Effector memory CD8-positive, alpha-beta T cell (primary cell): ENCODE measurements at places on chromosomes 2 and 18.

DNA sequence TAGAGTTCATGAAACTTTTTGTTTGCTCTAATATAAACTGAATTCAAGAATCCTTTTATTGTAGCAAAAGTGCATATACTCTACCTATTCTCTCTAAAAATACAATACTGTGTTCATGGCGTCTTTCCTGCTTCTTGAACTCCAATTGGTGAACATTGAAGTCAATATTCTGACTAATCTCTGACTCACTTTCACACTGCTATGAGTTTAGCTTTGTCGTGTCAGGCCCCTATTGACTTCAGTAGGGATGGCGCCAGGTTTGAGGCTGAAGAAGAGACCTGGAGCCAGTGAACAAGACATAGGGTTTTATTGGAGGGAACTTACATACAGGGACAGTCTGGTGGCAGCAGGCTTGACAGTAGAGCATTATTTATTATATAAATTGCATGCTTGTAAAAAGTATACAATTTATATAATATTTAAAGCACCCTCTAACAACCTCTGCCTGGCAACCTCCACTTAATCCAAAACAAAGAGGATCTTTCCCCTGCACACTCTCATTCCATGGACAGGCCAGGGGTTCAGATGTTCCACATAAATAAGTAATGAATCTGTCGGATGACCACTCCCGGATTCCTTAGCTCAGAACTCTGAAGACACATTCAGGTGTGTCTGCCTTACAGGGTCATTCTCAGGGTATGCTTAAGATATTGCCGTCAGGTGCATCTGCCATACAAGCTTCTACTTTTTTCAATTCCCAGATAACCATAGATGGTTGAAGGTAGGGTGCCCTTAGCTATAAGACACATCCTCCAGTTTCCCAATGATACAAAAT lies 141.0 kb downstream of the CERS6 start:
- DNase-seq = no peak

DNA sequence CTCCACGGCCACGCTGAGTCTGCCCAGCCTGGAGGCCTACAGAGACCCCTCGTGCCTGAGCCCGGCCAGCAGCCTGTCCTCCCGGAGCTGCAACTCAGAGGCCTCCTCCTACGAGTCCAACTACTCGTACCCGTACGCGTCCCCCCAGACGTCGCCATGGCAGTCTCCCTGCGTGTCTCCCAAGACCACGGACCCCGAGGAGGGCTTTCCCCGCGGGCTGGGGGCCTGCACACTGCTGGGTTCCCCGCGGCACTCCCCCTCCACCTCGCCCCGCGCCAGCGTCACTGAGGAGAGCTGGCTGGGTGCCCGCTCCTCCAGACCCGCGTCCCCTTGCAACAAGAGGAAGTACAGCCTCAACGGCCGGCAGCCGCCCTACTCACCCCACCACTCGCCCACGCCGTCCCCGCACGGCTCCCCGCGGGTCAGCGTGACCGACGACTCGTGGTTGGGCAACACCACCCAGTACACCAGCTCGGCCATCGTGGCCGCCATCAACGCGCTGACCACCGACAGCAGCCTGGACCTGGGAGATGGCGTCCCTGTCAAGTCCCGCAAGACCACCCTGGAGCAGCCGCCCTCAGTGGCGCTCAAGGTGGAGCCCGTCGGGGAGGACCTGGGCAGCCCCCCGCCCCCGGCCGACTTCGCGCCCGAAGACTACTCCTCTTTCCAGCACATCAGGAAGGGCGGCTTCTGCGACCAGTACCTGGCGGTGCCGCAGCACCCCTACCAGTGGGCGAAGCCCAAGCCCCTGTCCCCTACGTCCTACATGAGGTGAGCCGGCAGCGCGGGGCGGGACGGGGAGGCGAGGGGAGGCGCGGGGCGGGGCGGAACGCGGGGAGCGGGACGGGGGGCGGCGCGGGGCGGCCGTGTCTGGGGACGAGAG lies 15.2 kb downstream of the NFATC1 start:
- DNase-seq = no peak

DNA sequence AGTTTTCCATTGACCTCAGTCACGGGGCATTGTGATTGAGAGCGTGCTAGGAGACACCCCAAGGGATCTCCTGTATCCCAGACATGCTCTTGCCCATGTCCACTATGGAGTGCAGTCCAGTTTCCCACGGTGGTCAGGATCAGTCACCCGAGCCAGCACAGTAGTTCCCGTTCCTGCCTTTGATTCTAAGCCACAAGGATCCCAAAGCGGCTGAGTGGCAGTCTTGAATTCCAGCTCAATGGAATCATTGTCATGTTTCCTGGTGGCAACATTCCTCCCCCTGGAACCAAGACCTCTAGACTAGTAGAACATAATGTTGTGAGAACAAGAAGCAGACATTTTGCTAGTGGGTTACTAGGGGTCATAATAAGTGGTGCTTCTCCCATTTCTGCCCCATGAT lies 154.3 kb downstream of the SEPTIN10 start:
- DNase-seq = no peak

- DNase-seq = no peak
Measured at GRCh38 chr18:12085136-12085535, 8.5 kb upstream of the ANKRD62 start.

- no peak for DNase-seq
Measured at GRCh38 chr2:230541934-230542380, 126.0 kb downstream of the SP100 start.

GRCh38 chr2:214730800-214731407 lies 78.6 kb downstream of the BARD1 start:
- DNase-seq = no peak
